ENCODE measurements at places on chromosomes 11 and 22.

- DNase-seq, result no peak
These were observed 11.5 kb upstream of the SPI1 start for GRCh38 chr11:47389577-47390421.

GRCh38 chr22:37007651-37008050 is 11.6 kb downstream of the TST start:
- no peak for DNase-seq

GRCh38 chr11:134488913-134489312 is 76.9 kb upstream of the B3GAT1 start:
- no peak for DNase-seq

DNA sequence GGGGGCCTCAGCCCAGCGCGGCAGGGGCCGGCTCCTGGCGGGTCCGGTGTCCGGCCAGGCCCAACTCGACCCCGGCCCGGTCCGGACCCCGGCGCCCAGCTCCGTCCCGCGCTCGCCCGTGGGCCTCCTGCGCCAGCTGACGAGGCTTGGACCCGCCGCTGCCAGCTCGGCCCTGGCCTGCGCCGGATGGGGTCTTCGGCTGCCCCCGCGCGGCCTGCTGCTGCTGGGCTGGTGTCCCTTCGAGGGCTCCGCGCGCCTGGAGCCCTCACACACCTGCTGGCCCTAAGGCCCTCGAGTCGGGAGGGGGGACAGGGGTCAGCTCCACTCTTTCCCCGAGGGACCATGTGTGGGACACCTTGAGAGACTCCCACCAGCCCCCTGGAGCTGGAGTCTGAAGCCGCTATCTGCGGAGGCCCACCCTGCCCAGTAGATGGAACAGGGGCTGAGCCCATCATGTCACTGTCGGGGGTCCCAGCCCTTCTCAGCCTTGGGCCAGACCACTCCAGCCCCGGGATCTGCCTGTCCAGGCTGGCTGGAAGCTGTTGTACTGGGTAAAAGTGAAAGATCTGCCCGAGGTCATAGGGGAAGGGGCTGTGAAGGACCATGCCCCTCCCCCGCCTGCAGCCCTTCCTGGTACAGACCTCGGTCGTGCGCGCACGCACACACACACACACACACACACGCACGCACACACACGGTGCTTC is 768 bp upstream of the CDKN1C start:
- DNase-seq, result no peak

DNA sequence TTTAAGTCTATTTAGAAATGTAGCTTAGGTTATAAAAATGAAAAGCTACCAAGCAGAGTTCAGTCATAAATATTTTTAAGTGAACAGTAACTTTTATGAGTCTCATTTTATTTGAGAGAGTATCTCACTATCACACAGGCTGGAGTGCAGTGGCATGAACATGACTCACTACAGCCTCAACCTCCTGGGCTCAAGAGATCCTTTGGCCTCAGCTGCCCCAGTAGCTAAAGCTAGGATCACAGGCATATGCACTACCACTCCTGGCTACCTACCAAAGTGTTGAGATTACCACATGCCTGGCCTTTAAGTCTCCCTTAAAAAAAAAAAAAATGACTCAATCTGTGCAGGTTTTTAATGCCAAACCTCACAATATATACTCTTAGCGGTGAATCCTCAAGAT is 34.7 kb upstream of the CLNS1A start:
- DNase-seq, result no peak

GRCh38 chr22:47304191-47304831 is 541.9 kb downstream of the TBC1D22A start:
- no peak for DNase-seq

- DNase-seq, result no peak
These were observed 17.0 kb downstream of the CASP12 start for GRCh38 chr11:104881117-104881794.

GRCh38 chr11:16317712-16318111 is 38.6 kb downstream of the SOX6 start:
- no peak for DNase-seq

DNA sequence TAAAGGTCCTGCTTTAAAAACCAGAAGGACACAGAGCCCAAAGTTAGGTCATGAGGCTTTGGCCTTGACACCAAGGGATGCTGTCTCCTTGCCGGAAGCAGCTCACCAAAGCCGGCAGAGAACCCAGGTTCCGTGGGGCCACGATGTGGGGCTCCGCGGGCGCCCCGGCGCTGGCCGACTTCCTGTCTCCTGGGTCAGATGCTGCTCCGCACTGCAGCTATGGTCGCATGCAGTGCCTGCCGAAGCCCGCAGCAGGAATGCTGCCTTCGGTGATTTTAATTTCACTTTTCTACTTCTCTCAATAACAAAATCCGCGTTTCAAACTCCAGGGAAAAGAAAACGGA is 454 bp upstream of the OTUB1 start:
- peak; percentile 66 for DNase-seq

GRCh38 chr22:20436768-20437612 is 635 bp downstream of the SCARF2 start:
- DNase-seq, result no peak

DNA sequence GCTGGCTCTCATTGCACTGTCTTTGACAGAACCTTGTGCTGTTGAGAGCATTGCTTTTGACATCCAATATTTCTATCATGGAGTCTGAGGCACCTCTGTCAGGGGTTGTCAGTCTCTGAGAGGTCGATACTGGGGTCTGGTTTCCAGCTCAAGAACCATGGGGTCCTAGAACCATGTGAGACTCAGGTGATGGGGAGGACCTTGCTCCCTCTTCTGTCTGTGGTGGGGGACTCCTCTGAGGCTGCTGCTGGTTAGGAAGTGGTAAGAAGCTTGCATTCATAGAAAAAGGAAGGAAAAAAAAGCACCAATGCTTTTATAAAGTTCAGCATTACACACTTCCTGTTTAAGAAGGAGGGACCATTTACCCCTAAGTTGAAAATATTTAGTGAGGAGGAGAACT is 91.8 kb upstream of the CD44 start:
- DNase-seq, result no peak
